ENCODE measurements at places on chromosomes 6 and 20.

GRCh38 chr6:144139817-144140216, 10.5 kb upstream of the STX11 start:
- DNase-seq = no peak

DNA sequence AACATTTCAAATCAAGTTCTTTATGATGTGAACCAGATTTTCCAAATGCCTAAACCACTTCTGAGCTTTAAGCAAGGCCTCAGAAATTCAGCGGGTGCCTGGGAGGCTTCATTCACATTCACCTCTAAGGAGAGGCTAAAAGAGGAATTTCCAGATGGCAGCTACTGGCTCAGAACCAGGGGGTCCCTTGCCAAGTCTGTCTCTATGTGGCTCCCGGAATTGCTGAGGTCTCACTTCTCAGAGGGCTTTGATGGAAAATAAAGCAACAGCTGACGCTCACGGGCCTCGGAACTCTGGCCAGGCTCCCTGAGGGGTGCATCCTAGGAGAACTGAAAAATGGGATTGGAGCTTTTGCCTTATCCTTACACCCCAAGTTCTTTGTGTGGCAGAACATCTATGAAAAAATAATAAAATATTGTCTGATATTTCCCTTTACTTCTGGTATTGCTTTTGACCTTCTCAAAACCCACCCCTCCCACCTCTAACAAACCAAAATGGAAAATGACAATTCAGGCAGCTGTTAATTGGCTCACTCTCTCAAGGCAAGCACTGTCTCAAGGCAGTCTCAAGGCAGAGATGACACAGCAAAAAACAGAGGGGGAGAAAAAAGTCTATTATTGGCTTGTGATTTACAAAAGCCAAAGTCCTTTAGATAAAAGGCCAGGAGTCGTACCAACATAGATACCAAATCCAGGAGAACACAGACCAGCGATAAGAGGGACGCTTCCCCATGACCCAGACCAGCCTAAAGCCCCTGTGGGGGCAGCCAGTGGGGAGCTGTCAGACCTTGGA, 21.8 kb upstream of the LRRN4 start:
- DNase-seq = no peak

- no peak for DNase-seq
Measured at GRCh38 chr20:33919653-33920052, 74.1 kb upstream of the RALY start.

GRCh38 chr6:158954753-158955152, 45.2 kb downstream of the RSPH3 start:
- peak; percentile 19 for DNase-seq

- DNase-seq = peak; percentile 69
Measured at GRCh38 chr6:45148278-45148677, 179.9 kb upstream of the RUNX2 start.
